ENCODE measurements at places on chromosomes 11 and 22.

GRCh38 chr11:110160016-110160415 is 66.8 kb downstream of the ZC3H12C start:
- no peak for DNase-seq

- peak; percentile 88 for DNase-seq
These were observed 705 bp downstream of the UNC93B1 start for GRCh38 chr11:68002938-68003845.

DNA sequence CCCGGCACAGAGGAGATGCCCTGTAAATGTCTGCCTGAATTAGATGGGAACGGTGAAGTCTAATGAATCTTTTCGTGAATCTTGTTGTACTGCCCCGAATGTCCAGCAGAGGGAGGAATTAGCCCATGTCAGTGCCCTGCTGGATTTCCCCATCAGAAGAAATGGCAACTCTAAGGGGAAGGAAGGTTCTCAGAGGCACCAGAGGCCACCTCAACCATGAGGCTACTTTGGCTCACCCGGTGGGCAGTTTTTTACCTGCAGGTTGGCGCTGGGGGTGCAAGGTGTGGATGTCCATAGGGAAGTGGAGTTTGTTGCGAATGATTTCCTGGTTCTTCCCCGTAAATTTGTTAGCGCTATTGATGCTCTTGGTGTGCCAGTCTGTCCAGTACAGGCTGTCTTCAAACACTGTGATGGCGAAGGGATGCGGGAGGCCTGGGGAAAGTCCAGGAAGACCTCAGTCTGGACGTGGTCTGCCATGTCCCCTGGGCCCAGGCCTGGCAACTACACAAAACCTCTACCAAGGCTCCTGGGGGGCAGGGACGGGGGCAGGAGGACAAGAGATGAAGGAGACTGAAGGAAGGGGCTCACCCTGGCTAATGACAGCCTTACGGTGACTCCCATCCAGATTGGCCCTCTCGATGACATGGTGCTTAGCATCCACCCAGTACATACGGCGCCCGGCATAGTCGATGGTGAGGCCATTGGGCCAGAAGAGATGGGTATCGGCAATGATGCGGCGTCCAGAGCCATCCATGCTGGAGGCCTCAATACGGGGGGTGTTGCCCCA is 28.5 kb downstream of the LRP4 start:
- peak; percentile 84 for DNase-seq

DNA sequence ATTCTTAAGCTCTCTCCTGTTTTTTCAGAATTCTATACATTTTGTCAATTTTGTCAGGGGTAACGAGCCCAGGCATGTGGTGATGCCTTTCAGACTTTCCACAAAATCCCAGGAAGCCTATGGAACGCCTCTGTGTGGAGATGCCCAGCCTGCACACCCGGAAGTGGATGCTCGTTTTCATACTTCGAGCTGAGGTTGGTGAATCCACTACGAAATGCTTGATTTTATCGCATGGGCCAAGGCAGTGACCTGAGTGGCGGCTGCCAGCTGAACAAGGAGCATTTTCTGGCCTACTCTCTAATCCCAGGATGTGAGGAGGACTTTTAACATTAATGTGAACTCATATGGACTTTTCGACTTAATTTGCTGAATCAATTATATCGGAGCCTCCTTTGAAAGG is 426.7 kb upstream of the B3GAT1 start:
- no peak for DNase-seq

DNA sequence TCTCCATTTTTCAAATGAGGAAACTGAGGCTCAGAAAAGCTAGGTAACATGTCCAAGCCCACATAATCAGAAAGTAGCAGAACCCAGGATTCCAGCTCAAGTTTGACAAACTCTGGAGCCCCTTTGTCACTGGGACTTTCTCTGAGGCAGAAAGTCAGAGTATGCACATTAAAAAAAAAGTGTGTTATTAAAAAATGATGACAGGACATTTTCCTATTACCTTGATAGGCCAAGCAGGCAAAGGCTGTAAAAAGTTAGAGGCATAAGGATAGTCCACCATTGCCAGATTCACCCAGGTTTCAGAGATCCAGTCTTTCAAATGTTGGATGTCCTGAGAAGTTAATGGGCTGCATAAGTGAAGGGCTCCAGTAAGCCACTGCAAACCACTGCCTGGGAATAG is 51.4 kb downstream of the PRCP start:
- DNase-seq: no peak
